ENCODE measurements at places on chromosomes 3 and 15.

DNA sequence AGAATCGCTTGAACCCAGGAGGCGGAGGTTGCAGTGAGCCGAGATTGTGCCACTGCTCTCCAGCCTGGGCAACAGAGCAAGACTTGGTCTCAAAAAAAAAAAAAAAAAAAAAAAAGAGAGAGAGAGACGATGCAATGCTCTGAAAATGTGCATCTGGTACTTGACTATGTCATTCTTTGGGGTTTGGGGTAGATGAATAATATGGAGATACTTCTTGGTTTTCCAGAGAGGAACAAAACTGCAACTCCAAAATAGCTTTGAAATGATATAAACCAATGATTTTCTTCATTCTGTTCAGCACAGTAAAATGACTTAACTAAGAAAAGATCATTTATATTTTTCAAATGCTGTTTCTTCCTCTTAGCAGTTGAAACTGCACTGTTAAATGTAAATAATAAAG, 158.9 kb downstream of the ISL2 start:
- DNase-seq: no peak

DNA sequence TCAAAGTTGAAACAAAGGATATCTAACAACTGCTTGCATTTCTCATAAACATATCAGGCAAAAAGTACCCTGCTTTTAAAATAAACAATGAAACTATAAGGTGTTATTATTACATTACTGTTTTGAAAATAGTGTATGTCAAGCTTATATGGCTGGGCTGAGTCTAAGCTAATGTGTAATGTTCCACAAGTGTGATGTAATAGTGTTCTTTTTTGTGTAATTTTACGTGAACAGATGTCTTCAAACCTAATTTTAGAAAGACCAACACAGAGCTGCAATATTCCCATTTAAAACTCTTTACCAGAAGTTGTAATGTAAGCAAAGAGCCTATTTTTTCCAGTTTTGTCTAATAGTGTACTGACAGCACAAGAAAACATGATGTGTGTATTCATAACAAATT, 34.0 kb downstream of the MINDY2 start:
- no peak for DNase-seq

GRCh38 chr15:77546870-77547269, 85.8 kb downstream of the LINGO1 start:
- DNase-seq: no peak

DNA sequence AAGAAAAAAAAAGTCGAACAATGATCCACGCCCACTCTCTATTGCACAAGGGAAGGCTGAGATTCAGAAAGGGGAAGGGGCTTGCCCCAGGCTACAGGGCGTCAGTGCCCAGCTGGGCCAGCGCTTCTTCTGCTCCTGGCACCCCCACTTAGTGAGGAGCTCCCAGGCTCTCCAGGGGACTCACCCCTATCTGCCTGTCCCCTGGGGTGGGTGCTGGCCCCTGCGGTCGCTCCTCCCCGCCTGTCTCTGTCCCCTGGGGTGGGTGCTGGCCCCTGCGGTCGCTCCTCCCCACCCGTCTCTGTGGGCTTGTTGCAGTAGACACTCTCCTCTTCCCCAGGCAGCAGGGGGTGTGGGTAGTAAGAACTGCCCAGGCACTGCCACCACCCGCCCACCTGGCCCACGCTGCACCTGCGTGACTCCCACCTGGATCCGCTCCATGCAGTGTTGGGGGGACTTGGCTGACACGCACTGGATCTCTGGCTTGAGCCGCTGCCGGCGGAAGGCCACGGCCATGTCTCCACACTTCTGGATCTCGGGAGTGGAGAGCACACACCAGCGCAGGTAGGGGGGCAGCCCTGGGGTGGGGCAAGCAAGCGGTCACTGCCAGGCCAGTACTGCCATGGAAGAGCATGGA, 14.6 kb downstream of the MELTF start:
- DNase-seq: no peak

- no peak for DNase-seq
Measured at GRCh38 chr15:65690173-65690572, 68.4 kb downstream of the SLC24A1 start.

DNA sequence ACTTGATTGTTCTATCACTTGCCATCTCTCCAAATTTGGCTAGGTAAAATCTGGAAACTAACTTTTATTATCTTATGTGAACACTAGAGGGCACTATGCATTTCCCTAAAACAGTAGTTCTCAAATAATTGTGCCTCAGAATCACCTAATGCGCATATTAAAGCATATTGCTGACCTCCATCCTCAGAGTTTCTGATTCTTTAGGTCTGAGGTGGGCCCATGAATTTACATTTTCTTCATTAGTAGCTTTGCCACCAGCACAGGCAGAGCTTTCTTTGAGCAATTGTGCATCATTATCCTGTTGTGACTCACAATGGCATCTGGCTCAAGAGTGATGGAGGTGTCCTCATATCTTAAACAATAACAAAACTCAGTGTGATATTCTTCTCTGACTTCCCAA, 17.5 kb upstream of the BCHE start:
- no peak for DNase-seq

DNA sequence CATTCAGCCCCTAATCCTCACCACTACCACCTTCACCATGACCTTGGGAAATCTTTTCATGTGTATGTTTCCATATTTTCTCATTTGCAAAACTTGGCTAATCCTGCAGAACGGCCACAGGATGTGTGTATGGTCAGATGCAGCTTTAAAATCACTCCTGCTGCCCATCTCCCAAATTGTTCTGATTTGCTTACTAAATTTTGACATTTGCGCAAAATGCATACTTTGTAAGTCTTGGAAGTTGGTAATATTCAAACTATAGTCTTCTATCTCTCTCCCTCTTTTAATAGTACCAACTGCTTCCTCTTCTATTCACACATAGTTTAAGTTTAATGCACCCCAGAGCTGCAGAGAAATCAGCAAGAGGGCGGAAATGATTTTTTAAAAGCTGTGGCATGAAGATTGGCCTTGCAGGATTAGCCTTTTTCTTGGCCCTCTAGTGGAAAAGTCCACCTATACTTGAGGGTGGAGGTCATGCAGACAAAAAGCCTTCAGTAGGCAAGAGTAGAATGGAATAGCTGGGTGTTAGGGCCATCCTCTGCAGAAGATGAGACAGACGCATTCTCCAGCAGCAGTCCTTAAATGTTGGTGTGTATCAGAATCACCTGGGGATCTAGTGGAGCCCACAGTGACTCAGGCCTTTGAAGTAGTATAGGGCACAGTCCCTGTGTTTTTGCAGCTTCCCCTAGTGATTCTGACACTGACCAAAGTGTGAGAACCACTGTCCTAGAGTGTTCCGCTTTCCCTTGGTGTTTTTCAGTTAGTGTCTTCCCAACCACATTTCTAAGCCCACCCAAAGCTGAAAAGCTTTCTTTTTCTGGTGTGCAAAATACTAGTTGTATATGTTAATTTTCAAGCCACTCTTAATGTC, 181.7 kb downstream of the CHST2 start:
- no peak for DNase-seq

GRCh38 chr3:108312656-108313055, 16.3 kb downstream of the HHLA2 start:
- no peak for DNase-seq

DNA sequence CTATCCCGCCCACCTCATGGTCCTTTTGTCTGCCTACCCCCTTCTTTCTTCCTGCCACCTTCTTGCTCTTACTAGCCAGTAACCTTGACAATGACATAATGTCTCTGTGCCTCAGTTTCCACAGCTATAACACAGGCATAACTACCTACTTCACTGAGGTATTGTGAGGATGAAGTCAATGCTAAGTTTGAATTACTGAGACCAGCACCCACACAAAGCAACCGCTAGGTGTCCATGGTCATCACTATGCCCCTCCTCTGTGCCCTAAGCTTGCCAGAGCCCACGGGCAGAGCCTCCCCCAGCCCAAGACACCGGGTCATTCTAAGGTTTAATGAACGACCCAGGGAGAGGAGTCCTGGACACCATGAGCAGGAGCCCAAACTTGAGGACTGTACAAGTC, 101.6 kb downstream of the OXNAD1 start:
- no peak for DNase-seq

DNA sequence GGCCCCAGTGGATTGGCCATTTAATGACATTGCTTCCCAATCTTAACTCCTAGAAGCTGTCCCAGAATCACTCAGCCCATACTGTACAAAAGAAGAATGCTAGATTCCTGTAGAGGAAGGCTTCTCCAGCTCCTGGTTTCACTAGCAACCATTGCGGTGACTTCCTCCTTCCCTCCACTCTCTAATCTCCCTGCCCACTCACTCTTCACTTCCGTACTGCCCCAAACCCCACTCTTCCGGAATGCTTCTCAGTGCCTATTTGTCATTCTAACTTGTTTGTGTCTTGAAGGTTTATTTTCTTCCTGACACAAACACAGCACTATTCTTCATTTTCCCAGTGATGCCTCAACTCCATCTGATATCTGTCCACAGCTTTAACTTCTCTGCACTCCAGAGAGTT, 97.1 kb upstream of the SPATA16 start:
- no peak for DNase-seq

DNA sequence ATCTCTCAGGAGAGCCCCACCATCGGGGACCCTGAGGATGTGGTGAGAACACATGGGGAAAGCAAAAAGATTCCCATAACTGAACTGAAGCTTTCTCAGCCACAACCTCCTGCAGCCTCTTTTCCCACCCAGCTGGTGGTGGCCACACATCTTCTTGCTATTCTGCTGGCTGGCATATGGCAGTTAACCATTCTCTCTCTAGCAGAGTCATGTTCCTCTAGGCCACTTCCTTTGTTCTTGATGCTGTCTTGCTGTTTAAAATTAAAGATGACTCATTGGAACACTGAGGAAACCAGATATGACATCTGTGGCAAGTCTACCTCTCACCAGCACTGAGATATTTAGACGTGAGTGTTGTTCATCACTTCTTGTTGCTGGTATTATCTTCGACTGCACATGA, 180.3 kb upstream of the ROBO2 start:
- DNase-seq: no peak
